ENCODE measurements at places on chromosomes 2 and 18. TPM values are rescaled to one million over a fixed set of nuclear protein-coding genes. Genes with fewer than 3 reads are reported as not detected.

Gene CD207
- not detected for total RNA-seq

Gene MBD5
- total RNA-seq = 5.2 TPM

Gene EFHD1
- 0.21 TPM for total RNA-seq

Gene CLEC4F
- not detected for total RNA-seq

Data from airway epithelial cell (primary cell).